RKO (cell line): ENCODE measurements at places on chromosomes 3 and 15.
A peak's percentile ranks its signal among the peaks of the same experiment; 100 is the strongest.

- no peak for DNase-seq
Observed at GRCh38 chr3:188594139-188594538, 440.2 kb downstream of the LPP start.

DNA sequence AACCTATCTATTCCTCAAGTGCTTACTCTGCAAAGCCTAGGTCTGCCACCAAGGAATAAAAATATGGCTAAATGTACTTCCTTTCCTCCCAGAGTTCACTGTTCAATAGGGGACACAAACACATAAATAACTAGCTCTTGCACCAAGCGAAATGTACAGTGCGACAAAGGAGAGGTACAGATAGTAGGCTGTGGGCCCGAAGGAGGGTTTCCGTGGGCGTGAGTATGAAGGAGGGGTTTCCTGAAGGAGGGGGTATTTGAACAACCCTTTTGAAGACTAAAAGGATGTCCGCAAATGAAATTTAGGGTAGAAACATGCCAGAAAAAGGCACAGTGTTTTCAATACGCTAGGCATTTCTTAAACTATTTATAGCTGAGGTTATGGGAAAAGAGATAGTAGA is 207.9 kb downstream of the LPP start:
- no peak for DNase-seq

- peak; percentile 41 for DNase-seq
Observed at GRCh38 chr3:94615275-94616065, 552.6 kb downstream of the NSUN3 start.

- DNase-seq = no peak
Observed at GRCh38 chr3:25427942-25428788, at the start of gene RARB. Gene RARB, plus strand, starts transcription at chr3:25428263. Its CDS starts 469 bp downstream, at chr3:25428732.

DNA sequence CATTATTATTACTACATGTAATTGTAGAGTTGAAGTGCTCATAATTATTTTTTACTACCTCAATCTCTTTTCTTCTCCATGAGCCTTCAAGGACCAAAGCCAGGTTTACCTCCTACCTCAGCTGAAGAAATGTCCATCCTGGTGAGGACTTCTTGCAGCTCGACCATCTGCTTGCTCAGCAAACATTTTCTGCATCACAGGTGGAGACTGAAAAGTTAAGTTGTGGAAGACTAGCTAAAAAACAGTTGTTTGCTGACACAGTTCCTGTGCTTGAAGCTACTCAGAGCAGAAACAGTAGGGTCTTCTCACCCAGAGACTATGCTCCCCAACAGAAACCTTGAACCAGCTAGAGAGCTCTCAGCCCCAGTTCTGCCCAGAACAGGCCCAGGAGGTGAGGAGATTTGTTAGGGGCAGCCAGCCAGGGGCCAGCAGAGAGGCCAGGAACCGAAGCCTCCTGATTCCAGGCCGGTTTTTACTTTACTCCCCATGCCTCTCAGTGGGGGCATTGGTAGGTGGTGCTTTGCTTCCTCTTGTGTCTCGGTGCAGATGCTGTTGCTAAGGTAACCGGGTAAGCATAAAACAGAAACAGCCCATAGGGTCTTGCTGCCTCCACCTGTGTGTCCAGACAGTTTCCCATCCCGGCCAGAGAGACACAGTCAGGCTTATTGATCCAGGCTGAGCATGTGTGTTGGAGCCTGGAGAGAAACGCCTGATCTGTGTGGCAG is 54.9 kb downstream of the CCNL1 start:
- DNase-seq = no peak

- no peak for DNase-seq
Observed at GRCh38 chr3:157500232-157500631, 3.0 kb downstream of the VEPH1 start.

- DNase-seq = peak; percentile 32
Observed at GRCh38 chr15:63601026-63601703, 4.0 kb downstream of the FBXL22 start.
